Fibroblast of lung (primary cell): ENCODE measurements at places on chromosomes 3 and 15. TPM values are rescaled to one million over a fixed set of nuclear protein-coding genes. Genes with fewer than 3 reads are reported as not detected.

EFHB gene
- total RNA-seq: 0.83 and 1.0 TPM in 2 replicates

ITIH1 gene
- not detected in 2 replicates for total RNA-seq

SKOR1 gene
- under 0.01 and 0.17 TPM in 2 replicates for total RNA-seq

CSPG5 gene
- total RNA-seq: under 0.01 and 0.17 TPM in 2 replicates

TBC1D21 gene
- not detected in 2 replicates for total RNA-seq

SLC6A1 gene
- not detected in 2 replicates for total RNA-seq

RAB5A gene
- total RNA-seq: 41.9 and 50.9 TPM in 2 replicates

DNA sequence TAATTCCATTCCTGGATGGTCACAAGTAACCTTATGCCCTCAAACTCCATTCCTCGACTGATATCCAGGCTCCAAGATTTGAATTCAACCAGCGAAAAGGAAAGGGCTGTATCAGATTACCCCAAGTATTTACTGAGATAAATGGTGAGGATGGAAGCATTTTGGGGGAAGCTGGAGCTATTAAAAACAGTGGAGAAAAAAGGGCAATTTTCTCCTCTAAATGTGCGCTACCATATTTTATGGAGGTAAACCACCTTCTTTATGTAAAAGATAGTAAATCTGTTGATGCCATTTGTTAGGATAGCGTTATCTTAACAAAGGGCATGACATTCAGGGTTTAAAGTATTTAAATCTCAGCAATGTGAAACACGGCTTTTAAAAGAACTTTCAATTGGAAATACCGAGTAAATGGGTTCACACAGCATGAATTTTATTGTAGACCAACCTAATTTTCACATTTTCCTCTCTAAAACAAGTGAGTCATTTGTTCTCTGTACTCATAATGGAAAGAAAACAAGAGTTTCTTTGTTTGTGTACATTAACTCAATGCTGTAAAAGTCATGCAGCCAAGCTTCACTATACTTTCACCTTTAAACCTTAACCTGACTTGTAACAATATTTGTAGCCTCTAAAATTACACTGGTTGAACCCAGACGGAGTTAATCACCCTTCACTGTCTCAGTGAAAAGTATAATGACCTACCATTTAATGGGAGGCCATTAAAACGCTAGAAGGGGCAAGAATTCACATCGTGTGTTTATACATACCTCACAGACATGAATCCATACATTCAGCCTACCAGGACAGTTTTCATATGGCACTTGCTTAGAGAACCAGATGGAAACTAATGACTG is 773.4 kb downstream of the ROBO1 start:
- H3K27ac ChIP-seq: no peak overlapping the region
- H3K36me3 ChIP-seq: no peaks in the 10 kb centered on the region
- no peaks in the 10 kb centered on the region for H3K4me1 ChIP-seq
- H3K27me3 ChIP-seq: no peaks in the 10 kb centered on the region

- no peaks in the 10 kb centered on the region for H3K27me3 ChIP-seq
- H3K4me1 ChIP-seq: no peaks in the 10 kb centered on the region
- no peaks in the 10 kb centered on the region for H3K36me3 ChIP-seq
- no peak overlapping the region for H3K27ac ChIP-seq
- no peak for DNase-seq
- no peak overlapping the region for H3K4me3 ChIP-seq
Measured at GRCh38 chr3:474828-475227, 278.3 kb downstream of the CHL1 start.

DNA sequence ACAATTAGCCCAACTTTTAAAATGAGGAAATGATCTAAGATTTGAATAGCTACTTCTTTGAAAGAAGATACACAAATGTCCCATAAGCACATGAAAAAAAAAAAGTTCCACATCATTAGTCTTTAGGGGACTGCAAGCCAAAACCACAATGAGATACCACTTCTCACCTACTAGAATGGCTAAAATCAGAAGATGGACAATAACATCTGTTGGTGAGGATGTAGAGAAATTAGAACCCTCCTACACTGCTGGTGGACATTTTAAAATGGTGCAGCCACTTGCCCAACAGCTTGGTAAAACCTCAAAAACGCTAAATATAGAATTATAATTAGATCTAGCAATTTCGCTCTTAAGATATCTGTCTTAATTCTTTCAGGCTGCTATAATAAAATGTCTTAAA is 77.1 kb downstream of the MEX3B start:
- DNase-seq: no peak
- no peak overlapping the region for H3K27ac ChIP-seq
- no peaks in the 10 kb centered on the region for H3K27me3 ChIP-seq
- H3K36me3 ChIP-seq: no peaks in the 10 kb centered on the region
- H3K4me1 ChIP-seq: no peaks in the 10 kb centered on the region
- H3K4me3 ChIP-seq: no peak overlapping the region

- no peaks in the 10 kb centered on the region for H3K4me1 ChIP-seq
- H3K4me3 ChIP-seq: no peak overlapping the region
- H3K27ac ChIP-seq: no peak overlapping the region
Measured at GRCh38 chr3:105013657-105014056, 353.1 kb upstream of the ALCAM start.

DNA sequence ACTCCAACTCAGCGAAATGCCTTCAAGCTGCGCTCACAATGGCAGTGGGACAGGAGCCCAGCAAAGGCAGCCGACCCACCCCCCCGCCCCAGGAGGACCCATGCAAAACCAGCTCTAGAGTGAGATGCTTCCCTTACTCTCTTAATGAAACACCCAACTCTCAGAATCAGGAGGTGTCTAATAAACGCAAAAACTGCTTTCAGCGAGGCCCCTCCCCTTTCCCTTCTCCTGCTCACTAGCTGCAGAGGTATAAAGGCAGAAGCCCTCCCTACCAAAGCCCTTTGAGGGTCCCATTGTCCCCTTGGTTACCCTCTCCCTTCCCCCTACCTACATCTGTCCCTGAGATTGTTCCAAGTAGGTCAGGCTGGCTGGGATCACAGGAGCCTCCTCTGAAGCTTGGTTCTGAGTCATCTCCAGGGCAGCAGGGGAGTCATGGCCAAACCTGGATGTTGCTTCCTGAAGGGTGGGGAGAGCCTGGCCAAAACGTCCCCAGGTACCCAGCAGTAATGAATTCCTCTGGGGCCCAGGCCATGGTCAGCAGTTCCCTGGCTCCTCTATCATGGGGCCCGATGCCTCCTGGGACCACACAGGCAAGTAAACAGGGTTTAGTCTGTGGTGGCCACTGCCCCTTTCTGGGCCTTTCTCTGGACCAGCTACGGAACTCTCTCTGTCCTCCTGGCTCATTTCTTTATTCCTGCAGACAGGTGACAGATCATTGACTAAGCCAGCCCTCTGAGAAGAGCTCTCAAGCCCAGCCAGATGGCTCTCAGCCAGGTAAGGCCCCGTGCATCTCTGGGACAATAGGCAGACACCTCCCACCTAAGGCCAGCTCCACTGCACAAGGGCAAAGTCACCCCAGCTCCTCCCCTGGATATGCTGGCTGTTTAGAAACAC is 8.6 kb downstream of the KLHL25 start:
- H3K27ac ChIP-seq: no peak overlapping the region
- H3K4me3 ChIP-seq: no peak overlapping the region
- no peaks in the 10 kb centered on the region for H3K36me3 ChIP-seq
- peaks cover 2% of the 10 kb centered on the region for H3K4me1 ChIP-seq
- H3K27me3 ChIP-seq: no peaks in the 10 kb centered on the region

- H3K36me3 ChIP-seq: no peaks in the 10 kb centered on the region
- peak; percentile 53 for DNase-seq
- no peaks in the 10 kb centered on the region for H3K27me3 ChIP-seq
Measured at GRCh38 chr3:170689893-170690660, 104.2 kb upstream of the SLC7A14 start.

DNA sequence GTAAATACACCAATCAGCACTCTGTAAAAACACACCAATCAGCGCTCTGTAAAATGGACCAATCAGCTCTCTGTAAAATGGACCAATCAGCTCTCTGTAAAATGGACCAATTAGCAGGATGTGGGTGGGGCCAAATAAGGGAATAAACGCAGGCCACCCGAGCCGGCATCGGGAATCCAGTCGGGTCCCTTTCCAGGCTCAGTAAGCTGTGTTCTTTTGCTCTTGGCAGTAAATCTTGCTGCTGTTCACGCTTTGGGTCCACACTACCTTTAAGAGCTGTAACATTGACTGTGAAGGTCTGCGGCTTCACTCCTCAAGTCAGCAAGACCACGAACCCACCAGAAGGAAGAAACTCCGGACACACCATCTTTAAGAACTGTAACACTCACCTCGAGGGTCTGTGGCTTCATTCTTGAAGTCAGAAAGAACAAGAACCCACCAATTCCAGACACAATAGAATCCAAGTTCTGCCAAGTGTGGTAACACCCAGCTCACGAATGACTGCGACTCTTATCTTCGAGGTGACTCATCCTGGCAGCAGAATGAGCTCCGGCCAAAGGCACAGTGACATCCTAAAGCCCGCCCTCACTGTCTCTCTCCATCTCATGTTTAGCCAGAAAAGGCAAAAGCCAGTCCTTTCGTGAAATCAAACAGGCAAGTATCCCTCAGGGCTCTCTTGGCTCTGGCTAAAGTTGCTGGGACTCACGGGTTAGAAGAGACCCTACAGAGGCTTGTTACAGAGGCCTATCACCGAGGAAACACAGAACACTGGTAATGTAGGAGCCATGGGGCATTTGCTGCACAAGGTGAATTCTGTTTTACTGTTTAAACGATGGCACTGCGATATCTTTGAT is 155.2 kb downstream of the FAM43A start:
- no peaks in the 10 kb centered on the region for H3K36me3 ChIP-seq
- H3K27ac ChIP-seq: no peak overlapping the region
- no peaks in the 10 kb centered on the region for H3K4me1 ChIP-seq

GRCh38 chr3:14203521-14204079 is 25.0 kb downstream of the LSM3 start:
- no peaks in the 10 kb centered on the region for H3K27me3 ChIP-seq
- no peaks in the 10 kb centered on the region for H3K36me3 ChIP-seq
- peak; percentile 90 for DNase-seq
- no peak overlapping the region for H3K27ac ChIP-seq
- no peak overlapping the region for H3K4me3 ChIP-seq
- peaks cover 30% of the 10 kb centered on the region for H3K4me1 ChIP-seq

DNA sequence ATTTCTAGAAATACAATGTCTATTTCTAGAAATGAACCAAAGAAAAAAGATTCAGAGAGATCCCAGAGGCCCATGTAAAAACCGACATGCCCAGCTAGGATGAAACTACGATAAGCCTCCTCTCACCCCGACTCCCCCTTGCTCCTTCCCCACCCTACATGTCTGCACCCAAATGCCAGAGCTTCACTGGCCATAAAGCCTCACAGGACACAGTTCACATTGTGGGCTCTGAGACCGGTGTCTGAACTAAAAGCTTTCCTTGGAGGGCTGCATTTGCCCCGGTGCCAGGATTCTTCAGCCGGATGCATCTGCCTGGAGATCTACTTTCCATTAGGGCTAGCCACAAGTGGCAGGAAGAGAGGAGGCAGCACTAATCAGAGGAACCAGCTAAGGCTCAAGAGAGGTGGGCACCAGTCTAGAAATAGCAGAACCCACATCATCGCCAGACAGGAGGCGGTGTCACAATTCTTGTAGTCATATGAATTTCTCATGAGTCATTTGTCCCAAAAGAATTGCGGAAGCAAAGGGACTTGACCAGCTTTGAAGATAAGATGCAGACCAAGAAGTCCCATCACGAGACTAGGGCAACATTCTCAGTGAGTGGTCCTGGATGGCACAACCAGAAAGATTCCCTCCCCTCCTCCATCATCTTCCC is 353.6 kb downstream of the NTRK3 start:
- no peak overlapping the region for H3K4me3 ChIP-seq
- H3K27me3 ChIP-seq: no peaks in the 10 kb centered on the region

DNA sequence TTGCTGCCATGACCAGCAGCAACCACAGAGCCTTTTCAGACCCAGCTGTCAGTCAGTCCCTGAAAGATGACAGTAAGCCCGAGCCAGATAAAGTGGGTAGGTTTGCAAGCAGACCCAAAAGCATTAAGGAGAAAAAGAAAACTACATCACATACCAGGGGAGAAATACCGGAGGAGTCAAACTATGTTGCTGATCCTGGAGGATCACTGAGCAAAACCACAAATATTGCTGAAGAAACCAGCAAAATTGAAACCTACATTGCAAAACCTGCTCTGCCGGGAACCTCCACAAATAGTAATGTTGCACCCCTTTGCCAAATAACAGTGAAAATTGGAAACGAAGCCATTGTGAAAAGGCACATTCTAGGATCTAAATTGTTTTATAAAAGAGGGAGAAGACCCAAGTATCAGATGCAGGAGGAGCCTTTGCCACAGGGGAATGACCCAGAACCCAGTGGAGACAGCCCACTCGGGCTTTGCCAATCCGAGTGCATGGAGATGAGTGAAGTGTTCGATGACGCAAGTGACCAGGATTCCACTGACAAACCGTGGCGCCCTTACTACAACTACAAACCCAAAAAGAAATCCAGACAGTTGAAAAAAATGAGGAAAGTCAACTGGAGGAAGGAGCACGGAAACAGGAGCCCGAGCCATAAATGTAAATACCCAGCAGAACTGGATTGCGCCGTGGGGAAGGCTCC is 42.1 kb upstream of the RASA2 start:
- peaks cover 22% of the 10 kb centered on the region for H3K4me1 ChIP-seq
- H3K27ac ChIP-seq: no peak overlapping the region
- no peak for DNase-seq

- DNase-seq: no peak
- no peak overlapping the region for H3K4me3 ChIP-seq
- no peaks in the 10 kb centered on the region for H3K4me1 ChIP-seq
- H3K27me3 ChIP-seq: no peaks in the 10 kb centered on the region
- H3K36me3 ChIP-seq: no peaks in the 10 kb centered on the region
- H3K27ac ChIP-seq: no peak overlapping the region
Measured at GRCh38 chr3:173275740-173276139, 121.8 kb upstream of the NLGN1 start.

- no peaks in the 10 kb centered on the region for H3K4me1 ChIP-seq
- no peak overlapping the region for H3K27ac ChIP-seq
- H3K36me3 ChIP-seq: no peaks in the 10 kb centered on the region
- no peak overlapping the region for H3K4me3 ChIP-seq
- no peaks in the 10 kb centered on the region for H3K27me3 ChIP-seq
- no peak for DNase-seq
Measured at GRCh38 chr3:46245146-46245545, 2.9 kb downstream of the CCR3 start.

DNA sequence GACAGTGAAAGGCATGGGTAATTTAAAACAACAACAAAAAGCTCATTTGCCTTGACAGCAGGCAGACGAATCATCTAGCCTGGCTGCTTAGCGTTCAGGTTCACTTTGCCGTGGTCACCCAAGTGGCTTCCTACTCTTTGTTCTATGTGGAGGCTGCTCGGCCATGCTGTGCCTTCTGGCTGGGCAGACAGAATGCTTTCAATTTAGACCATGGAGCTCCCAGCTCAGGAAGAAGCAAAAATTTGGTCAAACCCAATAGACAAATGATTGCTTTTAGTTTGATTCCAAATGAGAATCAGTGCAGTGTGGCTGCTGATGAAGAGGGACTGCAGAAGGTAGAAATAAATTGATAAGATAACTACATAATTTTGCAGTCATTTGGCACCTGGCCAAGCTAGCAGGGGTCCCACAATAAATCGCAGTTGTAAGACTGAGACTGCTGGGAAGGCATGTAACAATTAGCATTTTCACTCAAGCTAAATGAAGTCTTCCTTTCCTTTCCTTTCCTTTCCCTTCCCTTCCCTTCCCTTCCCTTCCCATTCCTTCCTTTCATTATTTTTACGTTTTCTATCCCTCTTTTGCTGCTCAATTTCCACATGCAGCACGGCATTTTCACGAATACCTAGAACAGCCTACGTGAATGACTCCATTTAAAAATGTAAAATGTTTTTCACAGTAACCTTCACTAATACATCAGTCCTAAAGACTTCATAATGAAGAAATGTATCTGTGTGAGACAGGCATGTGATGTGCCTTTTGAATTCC is 360.4 kb upstream of the TGFBR2 start:
- H3K4me3 ChIP-seq: no peak overlapping the region
- H3K27ac ChIP-seq: no peak overlapping the region
- no peaks in the 10 kb centered on the region for H3K36me3 ChIP-seq
- no peak for DNase-seq
- no peaks in the 10 kb centered on the region for H3K27me3 ChIP-seq
- H3K4me1 ChIP-seq: no peaks in the 10 kb centered on the region
